AG10803 (cell line): ENCODE measurements at places on chromosomes 2 and 18.
A peak's percentile ranks its signal among the peaks of the same experiment; 100 is the strongest.

DNA sequence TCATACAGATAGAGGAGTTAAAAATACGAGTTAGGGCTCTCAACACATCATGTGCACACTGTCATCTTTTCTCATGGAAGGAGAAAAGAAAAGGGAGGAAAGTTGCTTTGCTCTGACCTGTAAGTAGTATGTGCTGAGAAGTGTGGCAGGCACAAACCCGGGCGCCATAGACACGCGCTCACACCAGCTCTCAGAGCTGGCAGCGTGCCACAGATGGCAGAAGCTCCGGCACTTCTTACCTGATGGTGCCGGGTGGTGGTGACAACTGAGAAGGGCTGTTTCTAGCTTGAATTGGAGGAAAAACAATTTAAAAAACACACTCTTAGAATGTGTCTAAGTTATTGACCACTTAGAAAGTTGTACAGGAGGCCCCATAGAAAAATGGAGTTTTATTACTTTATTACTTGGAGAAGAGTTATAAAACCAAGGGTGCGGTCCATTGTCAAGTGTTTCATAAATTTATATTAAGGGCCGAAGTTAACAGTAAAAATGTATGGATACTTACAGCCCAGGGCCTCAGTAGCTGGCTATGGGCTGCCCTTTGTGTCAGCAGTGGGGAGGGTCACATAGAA lies 92.2 kb downstream of the DPP4 start:
- no peak for DNase-seq

DNA sequence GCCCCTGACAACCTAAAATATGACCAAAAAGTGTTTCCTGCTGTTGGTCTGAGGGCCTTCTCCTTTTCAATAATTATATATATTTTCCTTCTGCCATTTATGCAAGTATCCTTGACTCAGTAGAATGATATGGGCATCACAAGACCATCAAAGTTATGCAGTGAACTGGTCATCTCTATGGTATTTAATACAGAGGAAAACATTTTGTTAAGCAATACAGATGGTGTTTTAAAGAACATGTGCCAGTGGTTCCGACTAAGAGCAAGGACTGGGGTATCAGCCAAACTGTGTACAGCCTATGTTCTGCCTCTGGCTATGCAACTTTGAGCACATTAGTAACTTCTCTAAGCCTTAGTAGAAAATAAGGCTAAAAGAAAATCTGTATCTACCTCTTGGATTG lies 179.0 kb downstream of the TRABD2A start:
- peak; percentile 98 for DNase-seq

- DNase-seq: no peak
Observed at GRCh38 chr2:44560352-44560751, 198.6 kb downstream of the CAMKMT start.

DNA sequence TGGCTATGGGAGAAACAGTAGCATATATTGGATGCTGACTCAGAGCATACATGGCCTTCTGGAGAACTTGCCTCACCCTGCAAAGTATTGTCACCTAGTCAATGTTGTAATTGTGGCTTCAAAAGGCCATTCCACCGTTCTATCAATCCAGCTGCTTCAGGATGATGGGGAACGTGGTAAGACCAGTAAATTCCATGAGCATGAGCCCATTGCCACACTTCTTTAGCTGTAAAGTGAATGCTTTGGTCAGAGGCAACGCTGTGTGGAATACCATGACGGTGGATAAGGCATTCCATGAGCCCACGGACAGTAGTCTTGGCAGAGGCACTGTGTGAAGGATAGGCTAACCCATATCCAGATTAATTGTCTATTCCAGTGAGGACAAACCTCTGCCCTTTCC lies 1300.1 kb upstream of the ACVR2A start:
- no peak for DNase-seq

DNA sequence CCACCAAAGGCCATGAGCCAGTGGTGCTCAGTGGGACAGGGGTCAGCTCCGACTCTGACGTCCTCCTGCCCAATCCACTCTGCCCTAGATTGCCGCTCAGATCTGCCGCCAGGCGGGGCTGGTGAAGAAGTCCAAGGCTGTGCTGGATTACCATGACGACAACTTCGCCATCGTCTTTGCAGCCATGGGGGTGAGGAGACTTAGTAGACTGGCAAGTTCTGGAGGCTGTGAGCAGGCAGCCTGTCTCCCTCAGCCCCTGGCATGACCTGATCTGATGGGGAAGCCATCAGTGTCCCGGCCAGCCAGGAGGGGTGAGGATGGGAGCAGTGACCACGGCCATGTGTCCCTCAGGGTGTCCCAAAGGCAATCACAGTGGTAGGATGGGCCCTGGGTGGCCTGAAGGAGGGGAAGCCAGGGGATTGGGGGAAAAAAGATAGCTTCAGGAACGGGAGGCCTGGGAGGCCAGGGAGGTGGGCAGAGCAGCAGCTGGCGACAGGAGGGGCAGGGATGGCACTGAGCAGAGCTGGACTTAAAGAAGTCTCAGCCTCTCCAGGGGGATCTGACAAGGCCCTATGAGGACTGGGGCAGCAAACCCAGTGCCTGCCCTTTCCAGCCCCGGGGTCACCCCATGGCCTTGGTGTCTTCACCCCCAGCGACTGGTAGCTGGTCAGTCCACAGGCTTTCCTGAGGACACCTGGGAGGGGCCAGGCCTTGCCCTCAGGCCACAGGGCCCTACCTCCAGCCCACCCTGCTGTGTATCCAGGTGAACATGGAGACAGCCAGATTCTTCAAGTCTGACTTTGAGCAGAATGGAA lies 17.4 kb upstream of the ANKRD53 start:
- DNase-seq: no peak

DNA sequence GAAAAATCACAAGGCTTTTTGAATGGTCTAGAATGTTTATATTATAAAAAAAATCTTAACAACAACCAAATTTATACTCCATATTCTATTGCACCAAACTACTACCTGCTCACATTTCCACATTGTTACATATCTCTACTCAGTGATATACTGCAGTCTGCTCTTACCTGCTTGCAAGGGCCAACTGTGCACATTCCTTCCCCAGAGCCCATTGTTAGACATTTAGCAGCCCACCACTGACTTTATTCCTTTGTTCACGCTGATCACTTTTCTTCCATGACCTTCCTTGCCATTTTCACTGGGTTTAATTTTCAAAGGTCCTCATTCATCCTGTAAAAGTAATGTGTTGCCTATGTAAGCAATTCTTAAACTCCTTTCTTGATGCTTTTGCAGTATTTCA lies 109.7 kb upstream of the KCNJ3 start:
- DNase-seq: no peak

DNA sequence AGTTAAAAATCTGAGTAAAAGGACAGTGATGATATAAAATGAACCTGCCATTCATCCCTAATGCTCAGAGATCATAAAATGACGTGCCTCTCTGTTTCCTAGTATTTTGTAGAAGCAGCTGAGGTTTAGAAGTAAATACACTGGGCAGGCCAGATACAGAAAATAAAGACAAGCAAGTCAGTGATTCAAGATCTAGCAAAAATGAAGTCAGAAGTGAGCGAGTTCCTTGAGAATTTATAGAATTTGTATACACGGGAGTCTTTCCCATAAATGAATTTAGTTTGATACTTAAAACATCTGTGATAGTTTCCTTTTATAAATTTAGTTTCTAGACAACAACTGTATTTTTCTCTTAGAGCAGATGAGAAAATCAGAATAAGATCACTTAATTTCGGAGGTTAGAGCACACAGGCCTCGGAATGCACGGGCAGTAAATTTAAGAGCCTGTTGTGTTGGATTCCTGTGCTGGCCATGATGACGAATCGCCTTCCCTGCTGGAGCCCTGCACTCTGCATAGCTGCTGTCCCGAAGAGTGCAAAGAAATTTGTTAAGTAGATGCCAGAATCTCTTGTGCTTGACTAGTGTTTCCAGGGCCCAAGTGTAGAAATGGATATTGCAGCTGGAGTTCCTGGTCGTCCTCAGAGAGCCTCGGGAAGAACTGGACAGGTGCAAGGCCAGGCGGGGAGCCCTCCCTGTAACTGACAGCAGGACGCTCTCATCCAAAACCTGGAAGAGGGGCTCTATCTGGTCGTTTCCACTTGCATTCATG lies 83.7 kb upstream of the RBM44 start:
- no peak for DNase-seq

DNA sequence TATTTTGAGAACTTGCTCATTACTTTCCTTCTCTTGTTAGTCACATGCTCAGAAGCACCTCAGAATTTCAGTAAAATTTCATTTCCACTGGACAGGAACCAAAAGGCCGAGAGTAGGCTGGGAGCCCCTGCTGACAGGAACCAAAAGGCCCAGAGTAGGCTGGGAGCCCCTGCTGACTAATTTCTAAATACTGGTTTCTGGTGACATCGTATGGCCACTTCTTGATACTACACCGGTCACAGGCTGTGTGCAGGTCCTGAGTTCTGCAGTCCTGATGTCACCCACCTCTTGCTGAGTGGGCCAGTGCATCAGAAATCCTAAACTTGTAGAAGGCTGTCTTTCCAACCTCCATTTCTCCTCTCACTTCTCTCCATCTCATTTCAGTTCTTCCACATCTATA lies 17.7 kb upstream of the EN1 start:
- peak; percentile 63 for DNase-seq

DNA sequence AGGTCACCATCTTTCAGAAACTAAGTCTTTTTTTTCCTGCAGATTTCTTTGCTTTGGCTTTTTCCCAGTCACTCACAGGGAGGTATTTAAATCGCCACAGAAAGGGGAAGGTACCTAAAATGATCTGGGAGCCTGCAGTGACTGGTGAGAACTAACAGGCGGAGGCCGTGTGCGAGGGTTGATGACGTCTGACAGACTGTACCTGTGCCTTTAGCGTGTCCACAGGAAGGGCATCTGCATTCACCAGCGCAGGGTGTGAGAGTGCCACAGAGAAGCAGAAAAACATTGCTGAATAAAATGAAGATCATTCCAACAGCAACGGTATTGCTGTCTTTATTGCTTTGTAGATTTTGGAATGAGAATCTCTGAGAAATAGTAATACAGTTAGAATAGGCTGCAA lies 5.7 kb downstream of the CTDP1 start:
- DNase-seq: no peak

GRCh38 chr2:164511738-164512137 lies 109.5 kb downstream of the GRB14 start:
- DNase-seq: no peak
